ENCODE measurements at places on chromosomes 4 and X. TPM values are rescaled to one million over a fixed set of nuclear protein-coding genes. Genes with fewer than 3 reads are reported as not detected.

MAGEB5 gene
- not detected for polyA plus RNA-seq

PPP4R3C gene
- not detected for polyA plus RNA-seq

PUDP gene
- 18.0 TPM for polyA plus RNA-seq

TASL gene
- polyA plus RNA-seq = 1.2 TPM

FRG2 gene
- not detected for polyA plus RNA-seq

SPON2 gene
- 43.9 TPM for polyA plus RNA-seq

WDR17 gene
- polyA plus RNA-seq = not detected
